ENCODE measurements at places on chromosomes 1 and 21. TPM values are rescaled to one million over a fixed set of nuclear protein-coding genes. Genes with fewer than 3 reads are reported as not detected.

SEMA4A gene
- 0.67 TPM for total RNA-seq

CELSR2 gene
- total RNA-seq: 1.5 TPM

ERICH3 gene
- total RNA-seq: not detected

CFH gene
- total RNA-seq: 30.6 TPM

PDPN gene
- 1.3 TPM for total RNA-seq

C1QA gene
- total RNA-seq: not detected

CFAP74 gene
- total RNA-seq: not detected

GRIK3 gene
- not detected for total RNA-seq

FNBP1L gene
- total RNA-seq: 8.0 TPM

OR2L13 gene
- not detected for total RNA-seq

CD1B gene
- total RNA-seq: not detected

HES3 gene
- not detected for total RNA-seq

CRP gene
- not detected for total RNA-seq

CGN gene
- 0.15 TPM for total RNA-seq

C1orf167 gene
- 0.45 TPM for total RNA-seq

TTC24 gene
- not detected for total RNA-seq

C1orf52 gene
- 15.5 TPM for total RNA-seq

BTBD19 gene
- 1.8 TPM for total RNA-seq

F3 gene
- 10.3 TPM for total RNA-seq

NES gene
- 35.0 TPM for total RNA-seq

HORMAD1 gene
- not detected for total RNA-seq

RSPH1 gene
- not detected for total RNA-seq
